ENCODE measurements at places on chromosomes 1 and 21.
A peak's percentile ranks its signal among the peaks of the same experiment; 100 is the strongest.

DNA sequence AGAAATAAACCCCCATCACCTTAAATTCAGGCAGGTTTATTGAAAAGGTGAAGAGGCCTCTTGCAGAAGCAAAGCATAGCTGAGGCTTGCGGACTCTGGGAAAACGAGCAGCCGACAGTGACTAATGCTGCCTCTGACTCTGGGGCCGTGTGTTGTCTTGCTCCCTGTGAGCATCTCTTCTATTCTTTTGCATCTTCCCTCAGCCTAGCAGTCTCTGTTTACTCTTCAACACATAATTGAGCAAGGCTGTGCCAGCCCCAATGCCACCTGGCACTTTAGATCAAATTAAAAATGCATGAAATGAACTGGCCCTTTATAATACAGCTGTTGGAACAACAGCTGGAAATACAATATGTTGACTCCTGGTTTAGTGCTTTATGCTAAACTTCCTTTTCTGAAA is 18.4 kb upstream of the REG4 start:
- no peak for DNase-seq

GRCh38 chr1:160377585-160378206 is 10.8 kb downstream of the NHLH1 start:
- no peak for DNase-seq

- DNase-seq, result no peak
Measured at GRCh38 chr1:80241566-80241965, 1235.0 kb upstream of the ADGRL4 start.

- no peak for DNase-seq
Measured at GRCh38 chr1:20663365-20663764, 2.2 kb upstream of the DDOST start.

DNA sequence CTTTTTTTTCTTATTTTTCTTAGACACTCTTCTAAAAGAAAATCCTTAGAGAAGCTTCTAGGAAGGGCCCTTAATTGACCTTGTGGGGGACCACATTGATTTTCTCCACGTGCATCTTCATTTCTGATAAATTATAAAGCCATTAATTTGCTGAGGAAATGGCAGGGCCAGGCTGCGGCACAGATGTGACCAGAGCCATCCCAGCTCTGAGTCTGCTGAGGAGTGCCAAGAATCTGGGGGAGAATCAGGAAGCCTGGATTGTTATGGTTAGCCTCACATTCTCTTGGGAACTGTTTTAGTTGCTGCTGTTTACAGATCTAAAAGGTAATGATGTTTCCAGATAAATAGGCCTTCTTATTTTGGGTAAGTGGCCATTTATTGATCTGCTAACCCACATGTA is 16.2 kb downstream of the PROX1 start:
- DNase-seq, result no peak

- peak; percentile 49 for DNase-seq
Measured at GRCh38 chr1:202145068-202145743, 669 bp upstream of the ARL8A start.

DNA sequence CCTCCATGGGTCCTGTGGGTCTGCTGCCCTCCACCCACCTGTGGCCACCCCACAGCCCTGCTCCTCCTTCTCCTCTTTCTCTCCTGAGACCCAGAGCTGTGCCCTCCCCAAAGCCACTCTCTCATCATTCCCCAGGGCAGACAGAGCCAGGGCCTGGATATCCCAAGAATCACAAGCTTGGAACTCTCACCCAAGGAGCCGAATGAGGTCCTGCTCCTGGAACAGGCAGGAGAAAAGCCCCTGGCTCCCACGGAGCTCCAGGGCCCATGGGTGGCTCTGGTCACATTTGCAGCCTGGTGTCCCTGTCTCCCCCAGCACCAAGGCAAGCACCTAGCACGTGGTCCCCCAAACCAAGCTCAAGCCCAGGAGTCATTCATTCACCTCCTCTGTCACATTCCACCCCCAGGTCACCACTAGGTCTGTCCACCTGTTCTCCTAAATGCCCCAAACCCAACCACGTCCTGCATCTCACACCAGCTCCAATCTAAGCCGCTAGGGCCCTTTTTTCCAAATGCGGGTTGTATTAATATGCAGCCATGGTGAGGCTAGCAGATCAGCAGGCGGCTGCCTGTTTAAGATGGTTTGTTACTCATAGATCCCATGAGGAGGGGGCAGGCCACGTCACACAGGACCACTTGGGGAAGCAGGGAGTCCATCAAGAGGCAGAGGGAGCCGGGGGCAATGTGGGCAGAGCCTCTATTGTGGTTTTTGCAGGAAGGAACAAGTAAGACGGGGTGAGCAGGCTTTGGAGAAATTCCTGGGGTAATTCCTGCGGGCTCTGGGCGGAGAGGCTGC is 215.5 kb upstream of the VAMP3 start:
- DNase-seq, result no peak

- DNase-seq, result no peak
Measured at GRCh38 chr1:62452951-62453350, 16.1 kb downstream of the USP1 start.

DNA sequence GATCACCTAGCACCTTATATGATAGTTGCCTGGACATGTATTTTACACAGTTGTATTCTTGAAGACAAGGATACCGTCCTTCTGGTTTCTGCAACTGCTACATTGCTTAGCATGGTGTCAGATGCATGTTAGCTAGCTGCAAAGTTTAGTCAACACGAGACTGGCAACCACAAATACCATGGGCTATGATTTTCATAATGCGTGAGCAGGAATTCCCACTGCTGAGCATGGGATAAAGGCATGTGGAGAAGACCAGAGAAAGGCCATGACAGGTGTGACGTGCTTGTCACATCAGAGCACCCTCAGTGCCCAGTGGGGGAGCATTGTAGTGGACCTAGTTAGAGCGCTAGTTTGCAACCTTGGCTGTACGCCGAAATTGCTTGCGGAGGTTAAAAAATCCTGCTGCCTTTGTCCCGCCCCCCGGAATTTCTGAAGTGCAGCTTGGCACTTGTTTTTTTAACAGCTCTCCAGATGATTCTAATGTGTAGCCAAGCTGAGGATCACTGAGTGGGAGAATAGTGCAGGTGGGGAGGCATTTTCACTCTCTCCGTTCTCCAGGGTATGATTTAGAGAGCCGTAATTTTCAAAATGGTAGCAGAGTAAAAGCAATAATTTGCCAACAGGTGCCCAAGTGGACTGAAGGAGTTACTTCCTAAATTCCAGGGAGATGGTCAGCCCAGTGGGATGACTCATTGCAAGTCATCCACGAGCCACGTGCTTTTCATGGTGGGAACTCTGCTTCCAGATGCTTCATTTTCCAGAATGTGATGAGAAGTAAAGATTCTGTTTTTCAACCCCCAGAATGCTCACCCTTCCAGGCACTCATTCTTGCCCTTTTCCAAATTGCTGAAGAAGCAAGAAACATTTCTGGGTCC is 81.0 kb downstream of the CNIH3 start:
- DNase-seq, result no peak
